ENCODE measurements at places on chromosomes 6 and 20.

DNA sequence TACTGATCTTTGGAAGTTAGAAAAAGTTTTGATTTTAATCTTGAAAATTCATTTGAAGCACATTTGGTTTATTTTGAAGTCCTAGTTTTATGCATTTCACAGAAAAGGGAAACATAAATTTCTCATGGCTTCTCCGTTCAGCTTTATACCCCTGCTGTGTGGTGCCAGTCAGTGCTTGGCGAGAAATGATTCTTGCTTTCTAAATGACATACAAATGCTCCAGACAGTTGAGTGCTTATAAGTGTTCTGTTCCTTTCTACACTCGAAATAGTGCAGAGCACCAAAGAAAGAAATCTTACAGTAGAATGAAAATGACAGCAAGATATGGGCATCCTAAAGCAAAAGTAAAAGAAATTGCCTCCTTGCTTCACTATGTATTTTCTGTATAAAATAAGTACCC lies 9.0 kb upstream of the ZNF292 start:
- DNase-seq = no peak

GRCh38 chr6:56995347-56995902 lies 40.5 kb downstream of the BEND6 start:
- no peak for DNase-seq

- DNase-seq = no peak
Observed at GRCh38 chr20:38062890-38063289, 29.3 kb downstream of the RPRD1B start.

- no peak for DNase-seq
Observed at GRCh38 chr6:140537834-140538705, 1163.6 kb upstream of the CITED2 start.

- DNase-seq = no peak
Observed at GRCh38 chr6:35727231-35727934, 9.4 kb upstream of the ARMC12 start.

DNA sequence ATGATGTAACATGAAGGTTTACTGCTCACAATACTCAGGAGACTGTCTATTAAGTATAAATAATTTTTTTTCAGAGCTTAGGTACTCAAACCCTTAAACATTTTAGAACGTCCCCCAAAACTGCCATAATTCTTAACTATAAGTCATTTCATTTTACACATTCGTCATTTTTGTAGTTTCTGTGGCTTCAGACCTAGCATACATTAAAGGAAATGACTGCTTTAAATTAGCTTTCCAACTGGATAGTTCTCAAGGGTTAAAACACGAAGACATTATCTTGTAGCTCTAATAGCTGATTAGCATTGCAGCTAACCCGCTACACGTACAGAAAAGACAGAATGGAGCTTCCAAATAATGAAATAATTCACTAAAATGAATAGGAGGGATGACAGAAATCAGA lies 24.9 kb upstream of the PLN start:
- no peak for DNase-seq

GRCh38 chr6:12679341-12679740 lies 37.2 kb upstream of the PHACTR1 start:
- no peak for DNase-seq

DNA sequence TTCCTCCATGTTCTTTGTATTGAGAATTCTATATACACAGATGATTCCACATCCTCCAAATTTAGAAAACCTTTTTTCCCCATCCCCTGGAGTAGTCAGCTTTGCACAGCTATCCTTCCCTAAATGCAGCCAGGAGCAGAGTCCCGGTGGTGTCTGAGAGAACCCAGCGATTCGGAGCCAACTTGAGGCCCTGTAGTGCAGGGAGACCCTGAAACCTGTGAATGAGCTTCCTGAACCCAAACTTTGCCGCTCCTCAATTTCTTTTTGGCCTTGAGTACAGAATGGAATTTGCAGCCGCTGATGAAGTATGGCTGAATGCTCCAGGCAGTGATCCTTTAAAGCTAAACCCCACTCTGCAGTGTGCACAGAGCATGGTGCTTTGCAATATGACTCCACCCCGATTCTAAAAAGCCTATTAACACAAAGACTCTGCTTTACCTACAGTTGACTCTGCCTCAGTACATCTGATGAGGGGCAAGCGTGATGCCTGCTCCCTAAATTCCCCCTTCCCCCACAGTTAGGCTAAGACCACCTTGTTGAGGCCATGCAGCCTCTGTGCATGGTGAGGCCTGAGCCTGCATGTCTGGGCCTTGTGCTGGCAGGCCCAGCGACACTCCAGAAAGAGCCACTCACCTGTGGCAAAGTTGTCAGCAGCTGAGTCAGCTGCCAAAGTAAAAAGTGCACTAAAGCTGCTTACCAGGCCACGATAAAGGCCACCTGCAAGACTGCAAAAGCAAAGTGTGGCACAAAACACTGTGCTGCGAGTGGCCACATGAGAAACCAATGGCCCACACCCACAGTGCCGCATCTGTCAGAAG lies 82.1 kb downstream of the PLEKHG1 start:
- no peak for DNase-seq

DNA sequence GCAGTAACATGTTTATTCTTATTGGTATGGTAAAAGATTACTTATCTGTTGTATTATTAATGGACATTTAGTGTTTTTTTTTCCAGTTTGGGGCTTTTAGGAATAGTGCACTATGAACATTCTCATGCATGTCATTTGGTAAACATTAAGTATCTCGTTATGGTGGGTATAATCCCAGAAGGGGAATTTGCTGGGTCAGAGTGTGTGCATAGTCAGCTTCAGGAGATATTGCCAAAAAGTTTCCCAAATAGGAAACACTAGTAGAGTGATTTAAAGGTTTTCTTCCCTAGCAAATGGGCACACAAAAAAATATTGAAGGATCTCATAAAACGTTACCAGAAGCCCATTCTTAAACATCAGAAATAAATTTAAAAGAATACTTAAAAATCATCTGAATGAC lies 25.2 kb upstream of the NHSL1 start:
- DNase-seq = no peak

DNA sequence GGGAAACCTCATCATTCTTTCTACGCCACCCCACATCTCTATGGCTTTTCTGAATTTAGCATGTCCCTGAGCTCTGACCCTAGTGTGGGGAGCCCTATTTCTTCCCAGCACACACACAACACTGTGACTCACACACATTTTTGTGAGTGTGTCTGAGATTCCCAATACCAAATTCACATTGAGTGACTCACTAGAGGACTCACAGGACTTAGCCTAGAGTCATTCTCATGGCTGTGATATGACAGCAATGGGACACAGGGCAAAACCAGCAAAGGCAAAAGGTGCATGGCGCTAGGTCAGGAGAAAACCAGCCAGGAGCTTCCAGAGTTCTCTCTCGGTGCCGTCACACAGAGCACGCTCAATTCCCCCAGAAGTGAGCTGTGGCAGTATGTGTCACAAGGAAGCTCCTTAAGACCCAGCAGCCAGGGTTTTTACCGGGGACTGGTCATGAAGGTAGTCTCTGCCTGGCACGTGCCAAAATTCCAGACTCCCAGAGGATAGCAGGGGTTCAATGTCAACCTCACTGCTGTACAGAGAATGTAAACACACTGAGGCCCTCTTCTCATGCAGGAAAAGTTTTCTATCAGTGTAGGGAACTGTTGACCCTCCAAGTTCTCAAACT lies 6.2 kb downstream of the CSTL1 start:
- DNase-seq = no peak

All from CD4-positive, alpha-beta T cell treated with Interleukin-10 for 1 hour (primary cell).